PC-9 (cell line): ENCODE measurements at places on chromosomes 7 and 10. TPM values are rescaled to one million over a fixed set of nuclear protein-coding genes. Genes with fewer than 3 reads are reported as not detected.

DNA sequence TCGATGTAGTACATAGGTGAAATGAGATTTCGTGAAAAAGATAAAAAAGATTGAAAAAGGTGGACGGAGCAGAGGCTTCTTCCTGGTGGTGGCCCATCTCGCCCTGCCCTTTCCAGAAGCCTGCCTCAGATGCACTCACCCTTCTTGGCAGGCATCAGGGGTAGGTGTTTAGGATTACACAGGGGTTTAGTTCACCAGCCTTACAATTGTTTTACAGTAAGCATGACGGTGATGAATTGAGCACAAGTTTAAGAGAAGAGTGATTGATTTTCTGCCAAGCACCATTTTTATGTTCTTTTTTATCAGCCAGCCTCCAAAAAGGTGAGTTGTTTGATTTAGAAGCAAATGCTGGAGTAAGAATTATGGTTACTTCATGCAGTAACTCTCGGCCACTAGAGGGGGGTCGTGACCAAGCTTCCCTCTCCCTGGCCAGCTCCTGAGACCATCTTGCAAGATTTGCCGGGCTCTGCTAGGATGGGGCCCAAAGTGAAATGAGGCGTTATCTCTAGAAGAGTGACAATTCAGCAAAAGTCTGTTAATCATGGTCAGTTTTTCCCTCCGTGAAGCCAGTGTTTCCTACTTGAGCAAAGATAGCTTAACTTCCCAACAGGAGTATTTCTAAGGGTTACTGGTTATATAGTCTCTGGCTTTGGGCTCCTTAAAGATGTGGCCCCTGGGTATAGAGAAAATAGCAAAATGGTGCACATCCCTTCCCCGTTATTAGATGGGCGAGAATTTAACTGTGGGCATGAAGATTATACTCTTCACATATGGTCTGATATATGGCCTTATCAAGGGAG, 228.8 kb downstream of the BMPER start:
- peak; percentile 47 for DNase-seq

DNA sequence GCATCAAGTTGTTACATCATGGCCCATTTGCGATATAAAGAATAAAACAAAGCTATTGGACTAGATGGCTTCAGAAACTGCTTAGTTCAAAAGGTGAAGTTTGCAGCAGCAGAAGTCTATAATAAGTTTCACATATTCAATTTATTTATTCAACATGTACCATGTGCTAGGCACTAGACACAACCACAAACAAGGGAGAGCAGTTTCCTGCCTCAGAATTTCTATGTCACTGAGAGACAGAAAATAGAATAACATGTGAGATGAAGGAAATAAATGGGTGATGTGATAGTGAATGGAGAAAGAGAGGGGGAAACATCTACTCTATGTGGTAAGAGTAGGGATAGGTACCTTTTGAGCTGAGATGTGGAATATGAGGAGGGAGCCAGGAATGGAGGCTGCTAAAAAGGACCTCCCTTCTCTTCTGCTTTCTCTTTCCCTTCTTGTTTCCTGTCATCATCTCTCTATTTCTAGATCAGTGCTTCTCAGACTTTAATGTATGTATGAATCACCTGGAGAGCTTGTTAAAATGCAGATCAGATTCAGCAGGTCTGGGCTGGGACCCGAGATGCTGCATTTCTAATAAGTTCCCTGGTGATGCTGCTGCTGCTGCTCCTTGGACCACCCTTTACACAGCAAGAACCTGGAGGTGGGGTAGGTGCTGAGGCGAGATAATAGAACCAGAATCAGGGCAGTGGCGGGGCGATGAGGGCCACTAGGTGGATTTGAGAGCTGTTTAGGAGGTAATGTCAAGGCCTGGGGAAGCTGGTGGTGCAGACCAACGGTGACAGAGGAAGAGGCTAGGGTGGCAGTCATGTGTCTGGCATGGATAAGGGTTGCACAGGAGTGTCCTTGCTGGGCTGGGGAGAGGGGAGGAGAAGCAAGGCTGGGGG, 13.7 kb upstream of the INMT start:
- no peak for DNase-seq

DNA sequence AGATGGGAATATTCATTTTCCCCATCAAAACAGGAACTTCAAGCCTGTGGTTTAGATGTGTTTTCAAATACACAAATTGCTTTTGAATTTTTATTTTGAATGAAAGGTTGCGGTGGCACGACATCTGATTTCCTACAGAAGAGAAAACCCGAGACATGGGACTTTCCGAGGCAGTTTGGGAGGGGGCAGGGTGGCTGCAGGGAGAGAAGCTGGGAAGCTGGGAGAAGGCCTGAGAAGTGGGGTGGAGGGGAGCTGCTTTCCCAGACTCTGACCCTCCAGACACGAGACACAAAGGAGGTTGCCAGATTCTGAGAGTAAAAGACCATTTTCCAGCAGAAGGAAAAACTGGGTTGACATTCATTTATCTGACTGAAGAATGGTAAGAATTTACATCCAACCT, 19.6 kb downstream of the TMEM176A start:
- no peak for DNase-seq

GRCh38 chr10:109851616-109852474, 71.5 kb downstream of the XPNPEP1 start:
- DNase-seq, result no peak

DNA sequence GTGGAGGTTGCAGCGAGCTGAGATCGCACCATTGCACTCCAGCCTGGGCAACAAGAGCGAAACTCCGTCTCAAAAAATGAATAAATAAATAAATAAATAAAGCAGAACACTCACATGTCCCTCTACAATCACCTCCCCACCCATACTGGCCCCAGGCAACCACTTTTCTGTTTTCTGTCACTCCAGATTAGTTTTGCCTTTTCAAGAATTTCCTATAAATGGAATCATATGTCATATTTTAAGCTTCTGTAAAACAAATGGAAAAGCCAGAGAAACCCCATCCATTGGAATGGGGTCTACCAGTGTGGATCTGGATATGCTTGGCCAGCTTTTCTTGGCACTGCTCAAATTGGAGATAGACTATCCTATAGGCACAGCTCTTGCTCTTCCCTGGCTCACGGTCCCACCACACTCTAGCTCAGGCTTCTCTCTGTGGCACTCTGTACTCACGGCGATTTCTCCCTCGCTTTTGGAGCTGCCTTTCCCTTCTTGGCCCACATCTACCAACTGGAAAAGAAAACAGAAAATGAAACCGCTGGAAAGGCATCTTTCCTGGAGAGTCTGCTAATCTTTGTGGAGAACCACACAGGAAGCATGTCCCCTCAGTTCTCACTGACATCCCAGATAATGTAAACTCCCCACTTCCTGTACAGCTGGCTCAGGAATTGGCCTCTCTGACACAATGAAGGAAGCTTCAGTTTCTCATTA, 210.1 kb downstream of the JCAD start:
- no peak for DNase-seq

DNA sequence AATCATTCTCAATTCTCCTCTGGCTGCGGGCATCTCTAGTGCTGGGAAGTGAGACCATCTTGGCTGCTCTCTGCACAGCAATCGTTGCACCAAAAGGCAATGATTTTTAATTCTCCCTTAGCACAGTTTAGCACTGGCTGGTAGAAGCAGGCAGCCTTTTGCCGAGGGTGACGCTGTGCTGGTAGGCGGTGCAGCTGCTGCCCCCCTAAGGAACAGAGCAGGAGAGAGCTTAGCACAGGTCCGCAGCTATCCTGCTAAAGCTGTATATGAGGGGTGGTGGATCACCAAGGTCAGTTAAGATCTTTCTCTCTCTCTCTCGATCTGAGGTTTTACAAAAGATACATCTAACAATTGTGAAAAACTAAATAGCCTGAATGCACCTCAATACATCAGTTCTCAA, 390.1 kb downstream of the GATA3 start:
- DNase-seq, result no peak

DNA sequence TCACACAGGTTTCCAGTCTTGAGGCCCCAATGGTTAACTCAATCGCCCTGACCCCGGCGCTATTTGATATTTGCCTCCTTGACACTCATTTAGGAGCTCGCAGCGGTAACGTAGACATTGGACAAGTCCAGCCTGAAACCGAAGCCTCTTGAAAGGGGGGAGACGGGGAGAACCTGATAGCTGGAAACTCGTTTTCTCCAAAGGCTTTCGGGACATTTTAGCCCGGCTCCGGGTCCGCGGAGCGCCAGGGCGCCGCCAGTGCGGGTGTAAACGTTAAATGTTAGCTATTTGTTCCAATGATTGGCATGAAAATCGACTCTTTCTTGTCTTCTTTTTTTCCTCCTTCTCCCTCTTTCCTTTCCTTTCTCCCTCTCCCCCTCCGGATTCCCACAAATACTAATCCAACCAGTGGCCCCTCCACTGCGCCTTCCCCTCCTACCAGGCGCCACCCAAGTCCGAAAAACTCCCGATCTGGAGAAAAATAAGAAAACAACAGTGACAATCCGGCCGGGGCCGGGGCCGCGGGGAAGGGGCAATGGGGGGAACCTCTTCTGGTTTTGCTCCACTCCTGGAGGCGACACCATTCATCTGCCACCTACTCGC, 17.2 kb upstream of the GATA3 start:
- DNase-seq, result no peak

DNA sequence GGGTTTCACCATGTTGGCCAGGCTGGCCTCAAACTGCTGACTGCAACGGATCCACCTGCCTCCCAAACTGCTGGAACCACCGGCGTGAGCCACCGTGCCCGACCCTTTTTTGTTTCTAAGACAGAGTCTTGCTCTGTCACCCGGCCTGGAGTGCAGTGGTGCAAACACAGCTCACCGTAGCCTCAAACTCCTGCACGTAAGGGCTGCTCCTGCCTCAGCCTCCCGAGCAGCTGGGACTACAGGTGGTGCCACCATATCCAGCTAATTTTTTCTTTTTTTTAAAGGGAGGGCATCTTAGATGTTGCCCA, 36.4 kb downstream of the ADAP1 start:
- no peak for DNase-seq

GRCh38 chr7:4687956-4688355, 5.9 kb downstream of the FOXK1 start:
- no peak for DNase-seq

DNA sequence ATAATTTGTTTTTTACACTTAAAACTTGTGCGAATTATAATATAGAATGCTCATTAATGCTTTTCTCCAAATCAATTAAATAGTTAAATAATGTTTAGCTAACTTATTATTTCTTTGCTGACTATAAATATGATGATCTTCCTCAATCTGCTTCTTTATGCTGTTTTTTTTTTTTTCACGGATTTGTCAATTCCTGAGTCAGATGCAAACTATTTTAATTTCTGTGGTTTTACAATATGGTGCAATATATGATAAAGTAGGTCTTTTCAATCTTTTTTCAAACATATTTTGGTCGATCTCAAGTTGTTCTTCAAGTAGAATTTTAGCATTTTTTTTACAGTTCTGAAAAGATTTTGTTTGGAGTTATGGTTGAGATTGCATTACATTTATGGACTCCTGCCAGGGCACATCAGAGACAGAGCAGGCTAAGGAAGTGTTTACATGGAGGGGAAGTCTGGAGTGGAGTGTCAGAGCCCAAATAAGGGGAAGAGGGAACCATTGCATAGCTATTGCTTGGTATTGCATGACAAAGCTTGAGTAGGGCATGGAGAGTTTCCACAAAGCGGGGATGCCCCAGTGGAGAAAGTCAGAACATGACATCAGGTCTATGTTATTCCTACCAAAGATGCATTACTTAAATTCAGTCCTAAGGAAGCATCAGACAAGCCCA, 204.4 kb downstream of the OTUD1 start:
- DNase-seq, result no peak

GRCh38 chr10:100823194-100823593, 77.8 kb downstream of the PAX2 start:
- DNase-seq, result no peak

GRCh38 chr7:88132725-88133124, 87.1 kb downstream of the SRI start:
- no peak for DNase-seq

- DNase-seq, result no peak
Measured at GRCh38 chr10:16527452-16527851, 5.8 kb upstream of the C1QL3 start.

- no peak for DNase-seq
Measured at GRCh38 chr10:51696251-51696650, 3.1 kb downstream of the CSTF2T start.

DNA sequence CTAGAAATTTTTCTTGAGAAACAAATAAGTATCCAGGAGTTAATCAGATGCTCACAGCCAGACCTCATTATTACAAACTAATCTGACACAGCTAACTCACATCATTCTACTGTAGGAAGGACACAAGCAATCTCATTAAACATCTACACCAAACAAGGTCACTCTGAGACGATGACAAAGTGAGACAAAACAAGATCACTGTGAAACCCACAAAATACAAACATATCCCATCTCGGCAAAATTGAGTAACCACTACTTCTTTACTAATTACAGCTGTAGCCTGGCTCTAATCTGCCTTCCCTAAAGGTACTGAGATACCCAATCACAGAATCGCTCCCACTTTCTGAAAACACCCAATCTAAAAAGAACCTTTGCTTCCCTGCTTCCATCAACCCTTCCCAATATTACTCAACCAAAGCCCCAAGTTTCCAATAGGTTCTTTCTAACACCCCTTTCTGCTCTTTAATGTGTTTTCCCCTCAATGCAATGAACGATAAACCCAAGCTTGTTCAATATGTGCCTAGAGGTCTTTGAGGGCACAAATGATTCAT, 26.9 kb downstream of the CCDC6 start:
- DNase-seq, result no peak

GRCh38 chr7:42722716-42723115, 189.2 kb downstream of the C7orf25 start:
- no peak for DNase-seq

- no peak for DNase-seq
Measured at GRCh38 chr10:29304995-29305335, 16.1 kb downstream of the LYZL1 start.

Gene VPS37D
- total RNA-seq, result 8.3 and 12.4 TPM in 2 replicates

Gene FRG2B
- not detected in 2 replicates for total RNA-seq

Gene FBH1
- total RNA-seq, result 68.0 and 90.9 TPM in 2 replicates

Gene DPYSL4
- 2.8 and 4.8 TPM in 2 replicates for total RNA-seq

Gene SAP25
- total RNA-seq, result 11.0 and 15.3 TPM in 2 replicates

Gene KCNIP2
- 4.0 and 5.1 TPM in 2 replicates for total RNA-seq

Gene DBNL
- 65.6 and 70.7 TPM in 2 replicates for total RNA-seq

Gene OTUD1
- total RNA-seq, result 16.9 and 21.4 TPM in 2 replicates
